Memory B cell (primary cell): ENCODE measurements at places on chromosomes 4 and X.

DNA sequence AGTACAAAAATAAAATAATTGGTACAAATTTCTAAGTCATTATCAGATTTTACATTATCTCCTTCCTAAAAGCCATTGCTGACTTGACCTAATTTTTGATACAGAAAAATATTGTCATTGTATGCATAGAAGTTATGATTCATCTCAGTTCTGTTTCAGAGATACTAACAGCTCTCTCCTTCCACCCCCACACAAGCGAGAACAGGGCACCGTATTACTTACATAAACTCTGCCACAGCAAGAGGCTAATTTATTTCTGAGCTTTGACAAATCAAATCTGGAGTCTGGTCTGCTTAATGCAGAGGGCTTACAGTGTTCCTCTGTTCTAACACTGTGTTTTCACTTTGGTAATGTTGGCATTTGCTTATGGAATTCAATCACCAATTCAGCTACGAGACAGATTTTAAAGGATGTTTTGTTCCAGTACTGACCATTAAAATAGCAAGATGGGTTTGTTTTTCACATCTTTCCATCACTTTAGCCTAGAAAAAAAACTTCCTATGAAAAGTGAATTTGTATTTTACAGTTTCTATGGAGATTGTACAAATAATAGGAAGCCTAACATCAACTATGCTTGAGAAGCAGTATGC is 181.8 kb downstream of the USP46 start:
- no peak for DNase-seq

GRCh38 chr4:137775701-137776100 is 243.4 kb upstream of the PCDH18 start:
- DNase-seq, result no peak

DNA sequence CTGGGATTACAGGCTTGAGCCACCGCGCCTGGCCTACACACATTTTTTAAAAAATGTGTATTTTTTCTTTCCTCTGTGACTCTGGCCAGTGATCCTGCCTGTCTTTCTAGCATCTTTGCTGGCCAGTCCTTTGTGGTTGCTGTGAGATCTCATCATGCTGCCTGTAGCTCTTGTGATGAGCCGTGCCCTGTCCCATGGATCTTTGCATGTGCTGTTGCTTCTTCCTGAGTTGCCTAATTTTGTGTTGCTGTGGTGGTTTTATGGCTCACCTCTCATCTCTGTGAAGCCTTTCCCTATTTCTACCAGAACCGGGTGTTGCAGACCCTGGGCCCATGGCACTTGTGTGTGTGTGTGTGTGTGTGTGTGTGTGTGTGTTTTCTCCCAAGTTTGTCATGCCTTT is 8.3 kb downstream of the NSD2 start:
- DNase-seq, result no peak

DNA sequence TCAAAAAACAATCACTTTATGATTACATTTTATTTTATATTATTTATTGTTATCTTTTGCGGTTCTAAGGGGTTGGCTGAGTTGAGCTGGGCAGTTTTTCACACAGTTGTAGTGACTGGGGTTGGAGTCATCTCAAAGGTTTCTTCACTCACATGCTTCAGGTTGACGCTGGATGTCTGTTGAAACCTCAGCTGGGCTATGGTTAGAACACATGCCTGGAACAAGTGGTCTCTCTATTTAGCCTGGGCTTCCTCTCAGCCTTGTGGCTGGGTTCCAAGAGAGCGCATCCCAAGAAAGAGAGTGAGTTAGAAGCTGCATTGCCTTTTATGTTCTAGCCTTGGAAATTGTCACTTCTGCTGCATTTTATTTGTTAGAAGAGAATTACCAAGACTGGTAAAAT is 87.4 kb downstream of the CBLL2 start:
- DNase-seq, result no peak
